ENCODE measurements at places on chromosomes 11 and 22. TPM values are rescaled to one million over a fixed set of nuclear protein-coding genes. Genes with fewer than 3 reads are reported as not detected.

DNA sequence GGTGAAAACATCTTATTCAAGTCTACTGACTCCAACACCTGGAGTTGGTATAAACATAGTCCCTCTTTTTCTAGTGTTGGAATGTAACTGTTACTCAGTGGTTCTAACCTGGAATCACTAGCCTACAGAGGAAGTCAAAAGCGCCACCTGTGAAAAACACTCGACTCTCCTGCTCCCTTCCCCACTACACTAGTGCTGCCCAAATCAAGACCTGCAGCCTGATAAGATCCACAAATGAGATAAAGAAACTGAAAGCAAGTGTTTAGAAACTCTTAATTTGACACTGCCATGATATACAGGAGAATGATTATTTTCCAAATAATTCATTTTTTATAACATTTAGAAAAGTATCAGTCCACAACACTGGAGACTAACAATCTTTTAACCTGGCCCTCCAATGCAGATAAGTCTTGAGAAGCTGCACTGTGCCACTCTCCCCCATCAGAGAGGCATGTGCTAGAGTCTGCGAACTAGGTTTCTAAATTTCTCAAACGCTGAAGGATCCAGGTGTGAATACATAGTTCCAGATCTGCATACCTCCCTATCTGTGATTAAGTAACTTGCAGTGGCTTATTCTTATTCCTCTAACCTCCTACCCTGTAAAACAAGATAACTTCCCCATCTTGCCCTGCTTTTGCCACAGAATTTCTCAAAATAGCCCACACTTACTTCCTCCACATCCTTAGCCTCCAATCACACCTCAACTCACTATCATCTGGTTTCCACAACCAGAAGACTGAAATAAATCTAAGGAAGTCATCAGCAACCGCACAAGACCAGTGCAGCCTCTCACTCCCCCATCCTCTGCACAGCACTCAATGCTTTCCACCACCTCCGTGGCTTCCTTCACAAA lies 88.1 kb downstream of the RRAS2 start:
- no peak for DNase-seq

Gene TRIM3
- total RNA-seq, result 19.8 TPM

Gene SLC5A1
- total RNA-seq, result not detected

Gene RSF1
- 7.3 TPM for total RNA-seq

All from MG63 (cell line).